Stimulated activated CD8-positive, alpha-beta memory T cell treated with anti-CD3 and anti-CD28 coated beads, Interleukin-7, amount 100 ng/mL, for 1 hour (primary cell): ENCODE measurements at places on chromosomes 16 and 17.

GRCh38 chr17:63480826-63481487 is 4.1 kb downstream of the ACE start:
- DNase-seq, result no peak

DNA sequence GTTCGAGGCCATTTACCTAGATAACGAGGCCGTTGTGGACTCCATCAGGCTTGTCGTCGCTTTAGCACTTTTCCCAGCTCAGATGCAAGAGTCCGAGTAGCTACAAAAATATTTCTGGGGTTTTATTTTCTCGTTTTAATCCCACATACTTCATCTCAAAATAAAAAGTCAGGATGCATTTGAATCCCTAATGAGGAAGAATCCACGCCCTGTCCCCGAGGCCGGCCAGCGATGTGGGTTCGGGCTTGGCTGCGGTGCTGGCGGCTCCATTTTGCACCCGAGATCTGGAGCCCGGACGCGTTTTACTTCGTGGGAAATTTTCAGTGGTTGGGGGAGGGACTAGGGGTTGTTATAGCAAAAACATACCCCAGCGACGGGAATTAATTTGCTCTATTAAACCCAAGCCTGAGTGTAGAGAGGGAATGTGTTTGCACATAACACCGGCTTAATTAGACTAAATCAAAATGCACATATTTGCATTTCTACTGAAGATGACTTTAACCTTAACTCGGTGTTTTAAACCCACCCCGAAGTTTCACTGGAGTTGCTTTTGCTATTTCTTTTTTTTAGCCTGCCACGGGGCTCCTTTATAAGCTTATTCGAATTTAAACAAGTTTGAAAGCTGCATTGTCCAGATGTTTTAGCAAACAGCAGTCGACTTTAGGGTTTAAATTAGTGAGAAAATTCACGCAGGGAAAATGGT is 4.8 kb downstream of the IRX5 start:
- DNase-seq, result no peak

GRCh38 chr16:78689028-78689427 is 589.6 kb downstream of the WWOX start:
- no peak for DNase-seq

DNA sequence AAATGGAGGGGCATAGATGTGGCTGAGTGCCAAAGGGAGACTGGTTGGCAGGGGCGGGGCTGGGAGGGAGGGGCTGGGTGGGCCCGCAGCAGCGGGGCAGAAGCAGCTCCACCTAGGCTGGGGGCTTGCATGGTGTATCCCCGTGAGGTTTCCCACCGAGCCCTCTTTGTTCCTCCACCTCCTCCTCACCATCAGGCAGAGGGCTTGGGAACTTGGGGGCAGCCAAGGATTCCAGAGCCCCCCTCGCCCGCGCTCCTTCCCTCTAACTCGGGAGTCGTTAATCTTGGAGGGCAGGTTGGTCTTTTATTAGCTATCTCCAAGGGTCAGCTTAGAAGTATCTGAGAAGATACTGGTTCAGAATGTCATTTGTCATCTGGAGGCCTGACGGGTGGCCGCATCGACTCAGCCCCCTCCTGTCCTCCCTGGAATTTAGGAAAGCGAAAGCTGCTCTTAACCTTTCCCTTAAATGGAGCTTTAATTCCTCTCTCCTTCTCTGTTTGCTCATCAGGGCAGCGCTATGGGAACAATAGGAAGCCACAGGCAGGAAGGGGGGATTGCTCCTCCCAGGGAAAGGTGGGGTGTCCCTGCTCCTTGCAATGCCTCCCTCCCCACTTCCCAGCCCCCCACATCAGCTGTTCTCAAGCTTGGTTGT is 274.3 kb upstream of the XYLT1 start:
- DNase-seq, result no peak

- DNase-seq, result no peak
Observed at GRCh38 chr17:75260641-75261335, 618 bp downstream of the GGA3 start.

- no peak for DNase-seq
Observed at GRCh38 chr17:36059406-36059805, 4.7 kb upstream of the CCL18 start.

DNA sequence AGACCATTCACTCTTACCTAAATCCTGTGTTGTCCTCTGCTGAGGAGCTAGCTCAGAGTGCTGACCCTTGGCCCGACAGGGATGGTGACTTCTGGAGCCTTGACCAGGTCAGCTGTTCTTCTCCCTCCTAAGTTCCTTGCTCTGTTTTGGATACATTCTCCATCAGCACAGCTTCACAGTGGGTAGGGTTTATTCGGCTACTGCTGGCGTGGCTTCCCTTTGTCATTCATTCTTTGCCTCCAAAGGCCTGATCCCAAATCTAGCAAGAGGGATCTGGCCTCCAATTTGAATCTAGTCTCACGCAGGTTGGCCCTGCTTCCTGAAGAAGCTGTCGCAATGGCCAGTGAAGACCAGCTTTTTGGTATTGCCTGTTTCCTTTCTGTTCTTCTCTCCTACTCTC is 116.6 kb downstream of the SHISA9 start:
- no peak for DNase-seq

DNA sequence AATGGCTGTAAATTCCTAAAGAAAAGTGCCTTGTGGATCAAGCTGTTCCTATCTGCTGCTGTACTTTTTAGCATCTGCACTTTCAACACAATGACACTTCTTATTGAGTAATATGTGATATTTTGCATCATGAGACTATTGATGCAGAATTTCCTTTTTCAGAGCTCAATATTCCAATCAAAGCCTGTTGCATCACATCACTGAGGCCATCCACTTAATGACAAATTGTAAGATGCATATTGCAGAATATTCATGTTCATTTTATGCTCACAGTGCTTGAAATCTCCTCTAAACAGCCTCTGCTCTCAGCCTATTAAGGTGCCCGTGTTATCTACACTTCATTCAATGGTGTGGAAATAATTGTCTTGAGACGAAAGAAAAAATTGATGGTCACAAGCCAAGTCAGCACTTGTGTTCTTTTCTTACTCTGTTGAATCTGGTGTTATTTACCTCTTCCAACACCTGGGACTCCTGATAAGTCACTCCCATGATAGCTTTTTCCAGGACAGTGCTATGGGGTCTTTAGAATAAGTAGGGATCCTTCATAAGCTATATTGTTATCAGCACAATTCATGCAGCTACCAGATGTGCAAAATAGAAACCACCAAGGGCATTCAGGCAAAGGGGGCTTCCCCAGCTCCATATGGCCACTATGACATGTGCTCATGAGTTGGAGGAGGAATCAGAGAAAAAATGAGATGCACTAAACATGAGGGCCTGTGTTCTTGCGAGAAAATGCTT is 9.3 kb upstream of the SKAP1 start:
- no peak for DNase-seq
